IPS DF 6.9 (cell line): ENCODE measurements at places on chromosomes 4 and X.

GRCh38 chr4:66577922-66578321, 907.6 kb upstream of the EPHA5 start:
- no peak for DNase-seq

DNA sequence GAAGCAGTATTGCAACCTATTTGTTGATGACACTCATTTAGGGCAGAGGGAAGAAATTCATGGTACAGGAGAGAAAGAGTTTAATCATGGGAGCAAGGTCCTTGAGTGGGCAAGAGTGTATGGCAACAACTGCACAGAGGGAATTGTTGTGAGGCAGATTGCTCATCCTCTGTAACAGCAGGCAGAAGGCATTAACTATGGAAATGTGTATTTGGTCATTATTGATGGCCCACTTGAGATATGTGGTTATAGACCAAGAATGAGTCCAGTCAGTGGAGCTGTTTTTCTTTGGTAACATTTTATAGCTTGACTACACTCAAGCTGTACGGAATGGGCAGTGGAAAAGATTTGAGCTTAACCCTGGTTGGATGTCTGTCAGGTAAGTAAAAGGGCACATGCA, 15.9 kb downstream of the PLRG1 start:
- DNase-seq: no peak

GRCh38 chrX:47621851-47622250, 2.2 kb upstream of the SYN1 start:
- DNase-seq: no peak

DNA sequence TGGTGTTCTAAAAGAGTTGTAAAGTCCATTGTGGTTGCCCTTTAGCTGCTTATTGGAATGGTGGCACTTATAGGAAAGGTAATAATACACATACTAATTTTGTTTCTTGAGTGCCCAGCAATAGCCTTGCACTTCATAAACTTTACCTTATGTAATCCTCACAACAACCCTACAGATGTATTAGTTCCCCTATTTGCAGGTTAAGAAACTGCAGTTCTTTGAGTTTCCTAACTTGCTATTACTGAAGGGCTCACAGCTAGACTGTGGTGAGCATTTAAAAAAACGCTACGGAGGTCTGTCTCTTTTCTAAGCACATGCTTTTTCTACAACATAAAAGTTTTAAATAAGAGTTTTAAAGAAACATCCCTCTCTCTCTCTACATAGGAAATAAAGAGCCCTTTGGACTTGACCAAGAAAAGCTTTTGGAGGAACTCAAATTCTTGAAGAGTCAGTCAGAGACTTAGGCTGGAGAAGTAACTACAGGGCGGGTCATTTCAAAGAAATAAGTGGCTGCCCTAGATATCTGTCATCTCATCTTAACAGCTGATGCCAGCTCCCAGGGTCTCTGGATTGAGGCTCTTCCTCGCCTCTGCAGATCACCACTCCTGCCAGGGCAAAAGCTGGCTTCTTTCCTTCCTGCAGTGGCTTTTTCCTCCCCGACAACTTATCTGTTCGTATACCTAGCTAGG, 42.0 kb upstream of the FBXW7 start:
- no peak for DNase-seq

DNA sequence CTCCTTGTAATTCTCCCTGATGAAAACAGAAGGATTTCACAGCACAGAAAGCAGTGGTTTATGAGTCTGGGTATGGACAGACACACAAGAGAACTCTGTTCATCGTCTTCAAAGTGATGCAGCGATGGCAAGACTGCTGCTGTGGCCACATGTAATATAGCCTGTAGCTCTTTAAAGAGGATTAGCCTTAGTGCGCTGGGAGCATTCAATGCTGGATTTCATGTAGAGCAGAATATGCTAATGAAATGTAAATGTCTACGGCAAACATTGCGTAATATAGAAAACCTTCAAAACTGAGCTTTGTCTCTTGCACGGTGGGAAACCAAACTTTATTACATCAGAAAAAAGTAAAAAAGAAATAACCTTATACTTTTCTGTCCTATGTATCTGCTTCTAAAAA, 42.9 kb downstream of the ALPK1 start:
- DNase-seq: no peak

DNA sequence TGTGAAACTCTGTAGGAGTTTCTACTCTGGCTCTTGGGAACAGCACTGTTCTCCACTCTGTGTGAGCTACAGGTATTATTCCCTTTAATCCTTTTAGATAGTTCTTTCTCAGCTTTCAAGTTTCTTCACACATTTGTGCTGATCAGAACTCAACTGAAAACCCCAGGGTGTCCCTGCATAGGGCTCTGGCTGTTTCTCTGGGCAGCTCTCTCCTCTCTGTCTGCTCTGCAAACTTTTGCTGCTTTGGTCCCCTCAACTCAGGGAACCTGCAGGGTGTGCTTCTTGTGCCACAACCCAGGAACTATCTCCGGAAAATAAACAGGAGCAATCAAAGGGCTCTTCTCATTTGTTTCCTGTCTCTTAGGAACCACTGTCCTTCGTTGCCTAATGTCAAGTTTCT, 196.6 kb upstream of the GABRA2 start:
- DNase-seq: no peak

- no peak for DNase-seq
Observed at GRCh38 chrX:40121618-40122017, 23.9 kb upstream of the BCOR start.

- DNase-seq: no peak
Observed at GRCh38 chr4:168536448-168536847, 39.6 kb downstream of the PALLD start.

DNA sequence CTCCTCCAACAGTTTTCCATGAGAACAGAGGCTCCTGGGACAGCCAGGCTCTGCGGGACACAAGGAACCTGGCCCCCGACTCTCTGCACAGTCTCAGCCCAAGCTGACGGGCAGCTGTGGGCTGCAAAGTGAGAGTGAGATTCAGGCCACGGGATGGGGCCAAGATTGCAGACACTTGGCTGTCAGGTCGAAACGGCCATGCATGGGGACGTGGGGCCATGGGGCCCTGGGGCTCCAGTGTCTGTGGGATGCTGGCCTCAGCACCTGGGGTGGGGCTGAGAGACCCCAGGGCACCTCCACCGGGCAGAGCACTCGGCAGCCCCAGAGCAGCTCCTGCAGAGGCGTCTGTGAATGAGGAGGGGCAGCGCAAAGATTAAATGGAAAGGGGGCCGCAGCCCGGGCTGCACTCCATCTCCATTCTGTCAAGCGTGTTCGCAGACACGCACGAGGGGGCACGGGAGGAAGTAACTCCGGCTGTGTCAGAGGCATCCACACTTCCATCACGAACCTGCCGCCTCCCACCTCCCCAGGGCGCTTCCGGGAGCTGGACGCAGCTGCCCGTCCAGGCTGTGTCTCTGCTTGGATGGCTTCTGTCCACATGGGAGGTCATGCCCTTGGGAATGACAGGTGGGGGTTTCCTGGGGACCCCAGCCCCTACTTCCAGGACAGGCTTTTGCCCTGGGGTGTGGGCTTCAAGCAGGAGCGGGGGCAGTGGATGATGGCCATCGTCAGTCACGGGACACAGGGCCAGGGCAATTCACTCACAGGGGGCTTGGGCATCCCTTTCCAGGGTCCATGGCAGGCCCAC, 82.8 kb upstream of the NKX1-1 start:
- DNase-seq: no peak

GRCh38 chr4:173862754-173863153, 332.7 kb upstream of the HAND2 start:
- no peak for DNase-seq

GRCh38 chr4:32847461-32847860, 2127.3 kb downstream of the PCDH7 start:
- no peak for DNase-seq

DNA sequence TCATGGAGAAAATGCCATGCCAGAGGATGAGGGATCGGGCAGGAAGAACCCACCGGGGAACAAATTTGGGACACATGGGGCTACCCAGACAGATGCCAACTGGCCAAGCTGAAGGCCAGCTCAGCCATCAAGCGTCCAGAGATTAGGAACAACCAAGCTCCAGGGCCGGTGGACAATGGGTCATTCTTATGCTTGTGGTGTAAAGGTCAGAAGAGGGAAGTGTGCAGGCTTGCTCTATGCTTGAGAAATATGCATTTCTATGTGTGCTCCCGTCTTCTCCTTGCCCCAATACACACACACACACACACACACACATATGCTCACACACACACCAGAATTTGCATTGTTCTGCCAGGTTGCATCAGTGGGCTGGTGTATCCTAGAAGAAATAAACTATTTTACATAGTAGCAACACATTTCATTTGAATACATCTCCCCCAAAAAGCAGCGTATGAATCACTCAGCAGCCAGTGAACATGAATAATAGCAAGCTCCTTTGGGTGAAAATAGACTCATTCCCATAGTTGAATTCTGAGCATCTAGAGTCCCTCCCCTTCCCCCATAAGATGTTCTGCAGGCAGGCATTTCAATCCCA, 201.9 kb upstream of the PPARGC1A start:
- DNase-seq: no peak

DNA sequence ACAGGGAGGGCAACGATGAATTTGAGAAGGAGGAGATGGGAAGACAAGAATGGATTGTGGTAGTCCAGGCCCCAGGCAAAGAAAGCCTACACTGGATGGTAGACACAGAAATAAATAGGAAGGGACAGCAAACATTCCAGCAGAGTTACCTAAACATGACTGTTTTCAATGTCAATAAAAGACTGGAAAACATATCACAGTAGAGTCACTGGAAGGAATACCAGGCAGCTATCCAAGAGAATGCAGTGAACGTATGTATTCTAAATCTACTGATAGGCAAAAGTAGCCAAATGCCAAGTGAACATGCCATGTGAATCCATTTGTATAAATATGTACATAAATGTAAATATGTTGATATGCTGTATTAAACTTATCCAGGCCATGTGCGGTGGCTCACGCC, 183.0 kb downstream of the PALLD start:
- DNase-seq: no peak

- no peak for DNase-seq
Observed at GRCh38 chr4:137664046-137664387, 131.7 kb upstream of the PCDH18 start.
